Left renal cortex interstitium (tissue), 4 donors: ENCODE measurements at places on chromosomes 1 and 21.

GRCh38 chr1:71462247-71462646, 381.4 kb upstream of the ZRANB2 start:
- no peak for DNase-seq

DNA sequence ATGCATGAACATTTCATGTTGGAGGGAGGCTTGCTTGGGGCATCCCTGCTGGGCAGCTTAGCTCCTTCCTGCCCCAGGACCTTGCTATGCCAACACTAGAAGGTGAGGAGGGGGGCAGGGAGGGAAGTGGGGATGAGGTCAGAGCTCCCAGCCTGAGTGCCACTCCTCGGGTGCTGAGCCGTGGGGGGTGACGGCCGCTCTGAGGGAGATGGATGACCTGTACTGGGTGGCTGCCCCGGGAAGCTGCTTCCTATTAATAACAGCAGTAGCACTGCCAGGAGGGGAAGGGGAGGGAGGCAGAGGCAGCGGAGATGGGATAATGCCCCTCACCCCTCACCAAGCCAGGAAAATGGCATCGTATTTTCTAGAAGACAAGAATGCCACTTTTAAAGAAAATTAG, 60.6 kb downstream of the UBIAD1 start:
- DNase-seq, result no peak

GRCh38 chr1:47592296-47593012, 154.6 kb downstream of the FOXD2 start:
- no peak for DNase-seq

DNA sequence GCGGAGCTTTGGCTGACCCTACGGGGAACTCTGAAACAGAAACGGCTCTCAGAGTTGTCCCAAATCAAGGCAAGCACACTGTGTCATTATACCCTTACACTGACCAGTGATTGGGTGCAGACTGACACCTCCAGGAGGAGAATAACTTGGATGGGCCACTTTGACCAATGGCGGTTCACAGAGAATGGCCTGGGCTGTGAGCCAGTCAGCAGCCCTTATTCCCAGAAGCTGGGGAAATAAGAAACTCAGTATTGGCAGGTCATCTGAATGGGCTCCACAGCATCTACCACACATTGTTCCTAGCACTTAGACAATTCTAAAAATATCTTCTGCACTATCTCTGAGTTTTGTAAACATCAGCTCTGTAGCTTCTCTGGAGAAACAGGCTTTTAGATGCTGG, 265.2 kb downstream of the ADGRL2 start:
- DNase-seq, result no peak

GRCh38 chr1:218499011-218499691, 154.0 kb downstream of the TGFB2 start:
- DNase-seq, result no peak

- DNase-seq, result no peak
These were observed 20.8 kb downstream of the PTPRF start for GRCh38 chr1:43551396-43551888.

DNA sequence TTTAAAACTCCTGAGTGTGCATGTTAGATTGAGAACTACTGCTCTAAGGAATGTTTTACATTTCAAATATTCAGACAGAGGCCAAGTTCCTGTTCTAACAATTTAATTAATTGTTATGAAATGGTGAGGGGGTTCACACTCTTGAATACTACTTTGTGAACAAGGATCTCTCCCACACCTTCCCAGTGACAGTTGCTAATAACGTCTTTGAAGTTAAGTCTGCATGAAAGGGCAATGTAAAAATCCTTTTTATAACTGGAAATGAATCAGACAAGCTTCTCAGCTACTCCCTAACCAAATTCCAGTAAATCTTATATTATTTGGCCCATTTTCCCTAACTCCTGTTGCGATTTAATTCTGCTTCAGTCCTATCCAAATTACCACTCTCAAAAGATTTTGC, 828.5 kb upstream of the ADAMTS5 start:
- DNase-seq, result no peak
